ENCODE measurements at places on chromosomes 5 and 9. TPM values are rescaled to one million over a fixed set of nuclear protein-coding genes. Genes with fewer than 3 reads are reported as not detected.
A peak's percentile ranks its signal among the peaks of the same experiment; 100 is the strongest.

GRCh38 chr5:110909950-110910349, 161.6 kb upstream of the TSLP start:
- no peak for DNase-seq

DNA sequence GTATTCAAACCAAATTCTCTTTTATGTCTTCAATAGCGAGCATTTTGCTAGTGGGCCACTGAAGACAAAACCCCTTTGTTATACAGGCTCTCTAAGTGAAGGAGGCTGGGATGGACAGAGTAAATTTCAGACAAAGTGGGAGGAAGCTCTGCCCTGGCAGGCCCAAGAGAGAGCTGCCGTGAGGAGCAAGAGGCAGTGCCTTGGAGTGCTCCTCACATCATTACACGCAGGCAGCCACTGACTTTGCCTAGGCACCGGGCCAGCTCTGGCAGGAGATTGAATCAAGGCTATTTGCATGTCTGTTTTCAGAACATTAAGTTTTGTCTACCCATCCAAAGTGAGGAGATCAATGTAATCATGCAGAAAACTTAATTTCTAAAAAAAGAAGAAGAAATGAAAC, 167.7 kb downstream of the CCDC192 start:
- DNase-seq, result peak; percentile 33

GRCh38 chr5:82991678-82992323, 85.4 kb downstream of the TMEM167A start:
- no peak for DNase-seq

DNA sequence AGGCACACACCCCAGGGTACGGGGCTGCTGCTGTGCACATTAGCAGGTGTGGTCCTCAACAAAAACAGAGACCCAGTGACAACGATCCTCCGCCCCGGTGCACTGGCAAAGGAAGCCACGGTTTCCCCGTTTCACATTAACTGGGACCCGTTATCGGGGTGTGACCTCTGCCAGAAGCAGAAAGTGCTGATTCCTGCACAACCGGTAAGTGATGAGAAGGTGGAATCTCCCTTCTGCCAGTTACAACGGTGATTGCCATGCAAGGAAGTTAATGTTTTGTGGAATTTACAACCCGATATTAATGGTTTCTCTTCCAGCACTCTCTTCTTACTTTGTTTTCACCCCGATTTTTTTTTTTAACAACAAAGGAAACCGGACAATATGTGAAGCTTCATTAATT, 294.9 kb upstream of the IRX1 start:
- DNase-seq, result no peak

DNA sequence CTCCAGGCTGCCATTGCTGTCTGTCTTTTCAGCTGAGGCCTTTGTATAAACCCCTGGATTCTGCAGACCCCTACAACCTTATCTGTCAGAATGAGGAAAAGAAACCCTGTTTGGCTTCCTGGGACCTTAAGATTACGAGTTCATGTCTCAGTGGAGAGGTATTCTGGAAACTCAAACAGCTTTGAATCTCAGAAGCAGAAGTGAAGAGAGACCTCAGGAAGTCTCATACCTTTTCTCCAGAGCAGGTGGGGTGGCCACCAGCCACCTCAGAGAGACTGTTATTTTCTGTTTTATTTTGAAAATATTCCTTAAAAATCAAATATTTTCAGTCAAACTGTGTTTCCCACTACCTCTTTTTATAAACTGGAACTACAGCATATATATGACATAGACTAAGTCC, 457.5 kb downstream of the TMEM232 start:
- no peak for DNase-seq

- DNase-seq, result no peak
Measured at GRCh38 chr5:168282120-168282519, 9.3 kb upstream of the WWC1 start.

GRCh38 chr9:1837453-1838084, 177.6 kb upstream of the SMARCA2 start:
- DNase-seq, result peak; percentile 6

Gene AJM1
- 1.2 TPM for total RNA-seq

Gene ZDHHC21
- 7.8 TPM for total RNA-seq

GRCh38 chr9:98241357-98242300, 13.8 kb downstream of the TBC1D2 start:
- DNase-seq, result no peak

DNA sequence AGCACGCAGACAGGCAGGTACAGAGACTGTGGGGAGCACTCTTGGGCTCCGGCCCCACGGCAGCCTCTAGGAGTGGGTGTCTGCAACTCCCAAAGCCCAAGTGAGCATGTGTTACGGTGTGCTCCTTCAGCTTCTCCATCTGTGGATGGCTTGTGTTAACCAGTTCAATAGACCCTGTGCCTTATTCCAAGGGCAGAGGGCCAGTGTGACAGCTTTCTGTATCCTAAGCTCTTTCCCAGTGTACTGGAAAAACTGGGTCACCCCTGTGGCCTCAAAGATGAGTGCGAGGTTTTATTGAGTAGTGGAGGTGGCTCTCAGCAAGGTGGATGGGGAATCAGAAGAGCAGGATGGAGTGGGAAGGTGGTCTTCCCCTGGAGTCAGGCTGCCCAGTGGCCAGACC, 78.3 kb downstream of the ADAMTS16 start:
- DNase-seq, result no peak

GRCh38 chr5:113224605-113225065, 210.2 kb downstream of the TSSK1B start:
- DNase-seq, result no peak

GRCh38 chr5:991472-992267, 16.9 kb upstream of the NKD2 start:
- no peak for DNase-seq

GRCh38 chr9:127126971-127127370, 4.5 kb upstream of the ANGPTL2 start:
- no peak for DNase-seq

GRCh38 chr5:90549729-90550275, 8.8 kb upstream of the ADGRV1 start:
- no peak for DNase-seq

DNA sequence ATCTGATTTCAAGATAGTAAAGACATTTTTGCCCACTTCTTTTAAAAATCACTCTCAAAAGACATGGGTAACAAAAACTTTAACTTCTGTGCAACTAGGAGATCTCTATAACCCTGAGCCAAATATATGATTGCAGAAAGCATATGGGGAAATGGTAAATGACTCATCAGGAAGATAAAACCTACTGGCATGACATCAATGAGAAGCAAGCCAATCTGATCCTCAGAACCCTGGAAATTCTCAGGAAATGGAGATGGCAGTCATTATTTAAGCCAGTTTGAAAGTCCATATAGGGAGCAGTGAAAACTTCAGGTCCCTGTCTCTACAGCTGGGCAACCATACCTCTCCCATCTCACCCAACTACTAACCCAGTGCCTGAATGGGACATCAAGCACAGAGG, 249.7 kb upstream of the NREP start:
- peak; percentile 40 for DNase-seq

DNA sequence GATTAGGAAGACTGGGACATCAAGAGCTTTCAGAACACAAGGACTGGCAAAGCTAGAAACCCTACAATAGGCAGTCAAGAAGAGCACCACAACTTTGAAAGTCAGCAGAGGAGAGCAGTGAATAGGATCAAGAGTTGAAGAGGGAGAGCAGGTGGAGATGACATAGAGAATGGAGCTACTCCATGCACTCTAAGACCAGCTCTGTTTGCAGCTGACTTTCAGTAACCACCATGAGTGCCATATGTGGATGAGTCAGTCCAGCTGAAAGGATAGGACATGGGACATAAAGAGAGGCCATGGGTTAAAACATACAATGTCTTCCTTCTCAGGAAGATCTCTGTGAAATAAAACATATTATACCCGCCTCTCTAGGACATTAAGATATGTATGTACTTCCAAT, 289.1 kb upstream of the KLF4 start:
- no peak for DNase-seq

GRCh38 chr5:11757661-11758060, 146.6 kb downstream of the CTNND2 start:
- DNase-seq, result no peak

- DNase-seq, result peak; percentile 24
Measured at GRCh38 chr5:68374796-68375518, 159.4 kb downstream of the PIK3R1 start.

GRCh38 chr5:128673970-128674369, 135.9 kb upstream of the FBN2 start:
- DNase-seq, result no peak
